ENCODE measurements at places on chromosomes 1 and 21. TPM values are rescaled to one million over a fixed set of nuclear protein-coding genes. Genes with fewer than 3 reads are reported as not detected.

Gene GPATCH2
- total RNA-seq: 10.7 TPM

Gene ESRRG
- not detected for total RNA-seq

Gene CLEC20A
- total RNA-seq: not detected

Gene CCT8
- total RNA-seq: 246 TPM

Gene PAX7
- total RNA-seq: not detected

Gene IL23R
- total RNA-seq: 0.45 TPM

Gene PCNX2
- 18.6 TPM for total RNA-seq
